ENCODE measurements at places on chromosomes 2 and 18. TPM values are rescaled to one million over a fixed set of nuclear protein-coding genes. Genes with fewer than 3 reads are reported as not detected.

GPR39 gene
- total RNA-seq: 1.7 TPM

NOP58 gene
- total RNA-seq: 52.6 TPM

LGALSL gene
- total RNA-seq: 1.2 TPM

MARCO gene
- total RNA-seq: not detected

SERPINB13 gene
- not detected for total RNA-seq

POTEI gene
- not detected for total RNA-seq

MEP1B gene
- not detected for total RNA-seq

SLC19A3 gene
- total RNA-seq: not detected

CCBE1 gene
- total RNA-seq: 207 TPM

UXS1 gene
- 48.3 TPM for total RNA-seq

DPYSL5 gene
- not detected for total RNA-seq

Data from HFFc6 (cell line).